Effector memory CD4-positive, alpha-beta T cell (primary cell): ENCODE measurements at places on chromosomes 6 and 20.

DNA sequence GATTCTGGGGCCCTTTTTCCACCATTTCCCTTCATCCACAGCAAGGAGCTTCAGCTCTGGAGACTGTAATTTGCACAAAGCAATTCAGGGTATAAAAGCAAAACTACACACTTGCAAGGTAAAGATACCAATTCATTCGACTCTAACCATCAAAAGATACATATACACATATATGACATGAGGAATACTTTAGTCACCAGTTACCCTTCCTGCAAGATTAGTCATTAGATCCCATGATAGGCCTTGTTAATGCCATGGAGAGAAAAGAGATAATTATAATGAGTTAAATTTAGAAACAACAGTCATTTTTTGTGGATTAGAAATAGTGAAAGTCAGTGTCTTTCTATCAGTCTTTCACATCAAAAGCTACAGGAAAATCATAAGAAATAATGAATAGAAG, 204.2 kb downstream of the KCNQ5 start:
- no peak for DNase-seq

DNA sequence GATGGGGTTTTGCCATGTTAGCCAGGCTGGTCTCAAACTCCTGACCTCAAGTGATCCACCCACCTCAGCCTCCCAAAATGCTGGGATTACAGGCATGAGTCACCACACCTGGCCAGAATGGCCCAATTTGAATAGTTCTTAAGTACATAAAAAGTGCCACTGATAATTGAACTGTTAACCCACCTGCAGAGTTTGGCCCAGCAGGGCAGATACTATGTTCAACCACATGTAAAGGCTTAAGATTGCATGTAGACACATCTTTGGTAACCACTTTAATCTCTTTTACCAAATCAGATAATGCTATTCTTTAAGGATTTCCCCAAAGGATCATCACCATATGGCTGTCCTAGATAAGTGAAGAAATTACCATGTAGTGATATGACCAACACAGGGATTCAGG, 21.3 kb upstream of the SGK1 start:
- no peak for DNase-seq

DNA sequence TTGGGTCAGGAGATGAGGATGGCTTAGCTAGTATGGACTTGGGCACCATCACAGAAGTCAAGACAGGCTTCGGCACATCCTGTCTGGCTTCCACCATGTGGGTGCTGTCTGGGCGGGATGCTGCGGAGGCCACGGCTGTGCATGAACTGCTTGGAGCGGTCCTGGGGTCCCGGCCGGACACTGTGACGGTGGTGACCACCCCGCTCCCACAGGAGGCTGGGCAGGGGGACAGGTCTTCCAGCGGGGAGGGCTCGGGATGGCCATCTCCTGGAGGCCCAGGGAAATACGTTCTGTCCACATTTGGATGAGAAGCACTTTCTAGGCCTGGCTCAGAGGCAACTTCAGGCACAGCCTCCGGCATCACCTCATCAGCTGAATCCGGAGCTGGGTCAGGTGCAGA, 32.1 kb upstream of the TCFL5 start:
- no peak for DNase-seq

GRCh38 chr6:16288163-16288562, 49.8 kb downstream of the GMPR start:
- no peak for DNase-seq

DNA sequence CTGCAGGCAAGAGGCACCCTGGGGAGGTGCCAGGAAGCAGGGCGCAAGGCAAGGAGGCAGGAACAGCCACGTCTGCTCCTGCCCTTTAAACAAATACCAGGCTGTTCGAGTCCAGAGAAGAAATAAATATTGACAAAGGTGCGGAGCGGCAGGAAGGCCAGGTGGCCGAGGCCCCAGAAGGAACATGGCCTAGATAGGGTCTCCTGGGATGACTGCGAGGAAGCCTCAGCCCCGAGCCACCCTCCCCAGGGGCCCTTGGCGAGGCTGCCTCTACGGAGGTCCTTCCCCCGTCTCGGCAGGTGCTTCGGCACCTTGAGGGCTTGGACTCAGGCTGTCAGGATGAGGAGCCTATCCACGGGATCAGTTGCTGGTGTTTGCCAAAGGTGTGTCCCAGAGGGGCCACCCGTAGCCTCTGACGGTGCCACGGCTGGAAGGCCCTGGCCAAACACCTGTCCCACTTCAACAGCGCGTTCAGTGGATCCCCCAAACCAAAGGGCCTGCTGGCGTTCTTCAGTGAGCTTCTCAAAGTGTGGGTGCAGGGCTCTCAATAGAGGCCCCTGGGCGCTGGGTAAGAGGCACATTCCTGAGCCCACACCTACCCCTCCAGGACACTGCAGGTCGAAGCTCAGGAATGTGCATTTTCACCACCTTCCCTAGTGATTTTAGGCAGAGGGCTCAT, 39.8 kb downstream of the SNX5 start:
- no peak for DNase-seq

GRCh38 chr6:153957394-153957793, 81.6 kb upstream of the OPRM1 start:
- no peak for DNase-seq

- no peak for DNase-seq
Measured at GRCh38 chr20:31870726-31871617, 538 bp downstream of the TTLL9 start.

DNA sequence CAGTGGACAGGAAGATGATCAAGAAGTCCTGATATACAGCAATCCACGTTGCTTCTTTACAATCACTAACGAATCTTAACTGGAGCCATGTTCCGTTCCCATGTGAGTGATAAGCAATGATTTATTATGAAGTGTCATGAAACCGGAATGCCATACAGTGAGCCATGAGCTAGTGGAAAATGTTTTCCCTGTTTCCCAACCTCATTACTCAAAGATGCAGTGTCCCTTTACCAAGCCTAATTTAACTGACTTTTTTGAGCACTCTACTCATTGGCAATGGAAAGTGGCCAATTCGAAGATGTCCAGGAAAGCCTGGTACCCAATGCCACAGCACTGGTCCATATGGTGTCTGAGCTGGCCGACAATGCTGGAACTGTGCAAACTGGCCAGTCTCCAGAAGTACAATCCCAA, 148.3 kb downstream of the ZNF217 start:
- no peak for DNase-seq

GRCh38 chr6:132400883-132401617, at the start of gene MOXD1:
Gene MOXD1, minus strand, starts transcription at chr6:132401475. Its CDS starts 49 bp downstream, at chr6:132401426.
- no peak for DNase-seq
